Fibroblast of the aortic adventitia (primary cell): ENCODE measurements at places on chromosomes 11 and 22. TPM values are rescaled to one million over a fixed set of nuclear protein-coding genes. Genes with fewer than 3 reads are reported as not detected.

NOX4 gene
- 1.4 and 2.5 TPM in 2 replicates for total RNA-seq

WBP2NL gene
- total RNA-seq: 0.18 and 1.6 TPM in 2 replicates

DNAL4 gene
- total RNA-seq: 2.5 and 11.0 TPM in 2 replicates

OR5B21 gene
- total RNA-seq: not detected in 2 replicates

PANX3 gene
- not detected in 2 replicates for total RNA-seq

PDGFD gene
- 32.4 and 37.4 TPM in 2 replicates for total RNA-seq

MOGAT2 gene
- not detected in 2 replicates for total RNA-seq

ARL14EP gene
- total RNA-seq: 21.6 and 27.4 TPM in 2 replicates

HORMAD2 gene
- not detected in 2 replicates for total RNA-seq
